ENCODE measurements at places on chromosomes 12 and 14. TPM values are rescaled to one million over a fixed set of nuclear protein-coding genes. Genes with fewer than 3 reads are reported as not detected.

- peak within 1 kb of the TSS; percentile 89 for H3K27ac ChIP-seq
- peaks cover 32% of the 10 kb centered on the region for H3K4me1 ChIP-seq
- H3K27me3 ChIP-seq = no peaks in the 10 kb centered on the region
- peak within 1 kb of the TSS; percentile 85 for H3K4me3 ChIP-seq
- H3K36me3 ChIP-seq = peaks cover 21% of the 10 kb centered on the region
These were observed at the start of gene ARL6IP4 for GRCh38 chr12:122980183-122981035. Gene ARL6IP4, plus strand, starts transcription at chr12:122980681. Its CDS starts 459 bp downstream, at chr12:122981140.

The SMCO2 gene
- total RNA-seq = not detected

DNA sequence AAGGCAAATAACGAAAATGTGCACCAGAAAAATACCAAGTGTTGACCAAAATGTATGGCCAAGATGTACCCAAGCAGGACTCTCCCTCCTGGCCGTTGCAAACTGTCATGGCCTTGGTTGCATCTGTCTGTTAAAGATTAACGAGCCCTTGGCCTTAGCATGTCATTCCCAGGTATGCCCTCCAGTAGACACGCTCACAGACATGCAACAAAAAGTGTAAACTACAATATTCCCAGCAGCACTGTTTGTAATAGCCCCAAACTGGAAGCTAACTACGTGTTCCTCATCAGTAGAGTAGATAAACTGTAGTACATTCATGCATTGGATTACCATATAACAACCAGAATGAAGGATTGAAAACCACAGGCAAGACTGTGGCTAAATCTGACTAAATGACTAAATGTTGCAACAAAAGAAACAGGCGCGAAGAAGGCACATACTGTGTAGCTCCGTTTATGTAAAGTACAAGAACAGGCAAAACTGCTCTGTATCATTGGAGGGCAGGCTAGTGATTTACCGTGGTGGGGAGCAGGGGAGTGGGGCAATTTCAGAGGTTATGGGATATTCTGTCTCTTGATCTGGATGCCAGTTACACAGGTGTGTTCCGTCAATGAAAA lies 232.8 kb upstream of the DIO3 start:
- peaks cover 6% of the 10 kb centered on the region for H3K27me3 ChIP-seq
- H3K4me1 ChIP-seq = no peaks in the 10 kb centered on the region

- DNase-seq = no peak
- H3K27ac ChIP-seq = no peak overlapping the region
- H3K4me3 ChIP-seq = no peak overlapping the region
These were observed 746.6 kb downstream of the VRK1 start for GRCh38 chr14:97543816-97544215.

DNA sequence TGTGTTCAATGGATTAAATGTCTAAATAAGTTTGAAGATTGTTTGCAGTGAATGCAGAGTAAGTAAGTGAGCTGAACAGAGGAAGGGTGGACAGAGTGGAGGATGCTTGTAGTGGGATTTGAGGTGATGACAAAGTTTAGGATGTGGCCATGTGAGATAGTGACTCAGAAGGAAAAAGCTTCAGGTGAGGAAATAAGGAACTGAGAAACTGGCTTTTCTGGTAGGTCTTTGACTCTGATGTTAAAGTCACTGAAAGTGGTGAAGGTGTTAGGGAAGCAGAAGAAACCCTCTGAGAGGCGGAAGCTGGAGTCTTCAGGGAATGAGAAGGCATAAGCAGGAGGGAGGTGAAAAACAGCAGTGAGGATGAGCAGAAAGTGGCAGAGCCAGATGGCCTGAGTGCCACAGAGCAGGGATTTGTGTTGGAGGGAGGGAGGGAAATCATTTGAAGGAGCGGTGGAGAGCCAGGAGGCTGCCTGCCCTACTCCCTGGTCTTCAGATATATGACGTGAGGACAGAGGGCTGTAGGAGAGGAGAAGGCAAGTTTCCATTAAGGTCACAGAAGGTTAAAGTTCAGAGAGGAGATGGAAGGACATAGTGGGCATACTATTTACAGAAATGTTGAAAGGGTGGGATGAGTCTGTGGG lies 24.8 kb downstream of the RGS6 start:
- H3K36me3 ChIP-seq = no peaks in the 10 kb centered on the region
- H3K4me1 ChIP-seq = no peaks in the 10 kb centered on the region
- H3K27ac ChIP-seq = no peak overlapping the region
- no peak overlapping the region for H3K4me3 ChIP-seq
- H3K27me3 ChIP-seq = no peaks in the 10 kb centered on the region

- H3K4me3 ChIP-seq = no peak overlapping the region
- DNase-seq = no peak
- H3K36me3 ChIP-seq = no peaks in the 10 kb centered on the region
- no peaks in the 10 kb centered on the region for H3K4me1 ChIP-seq
- H3K27me3 ChIP-seq = peaks cover 3% of the 10 kb centered on the region
These were observed 52.6 kb upstream of the RIC8B start for GRCh38 chr12:106721915-106722314.

- H3K27ac ChIP-seq = no peak overlapping the region
- peaks cover 17% of the 10 kb centered on the region for H3K4me1 ChIP-seq
- H3K27me3 ChIP-seq = no peaks in the 10 kb centered on the region
- peak; percentile 11 for DNase-seq
These were observed 207.2 kb downstream of the ZFP36L1 start for GRCh38 chr14:68585690-68586089.

DNA sequence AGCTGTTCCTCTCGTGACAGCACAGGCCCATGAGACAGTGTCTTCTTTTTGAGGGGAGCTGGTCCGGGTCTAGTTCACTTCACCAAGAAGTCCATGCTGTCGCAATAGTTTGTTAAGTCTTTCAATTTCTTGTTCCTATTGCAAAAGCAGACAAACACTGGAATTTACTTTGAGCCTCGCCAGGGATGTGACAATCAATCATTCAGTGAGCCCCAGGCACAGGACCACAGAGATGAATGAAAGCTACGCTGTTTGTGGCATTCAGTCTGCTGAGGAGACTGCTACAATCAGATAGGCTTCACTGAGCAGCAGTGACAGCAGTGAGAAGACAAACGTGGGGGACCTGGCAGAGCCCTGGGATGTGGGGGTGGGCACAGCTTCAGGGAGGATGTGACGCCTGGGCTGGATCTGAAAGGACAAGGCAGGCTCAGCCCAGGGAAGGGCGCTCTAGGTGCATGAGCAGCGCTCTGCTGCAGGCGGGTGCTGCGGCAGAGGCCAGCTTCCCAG lies 35.5 kb downstream of the TCTN1 start:
- H3K27me3 ChIP-seq = no peaks in the 10 kb centered on the region
- no peak overlapping the region for H3K27ac ChIP-seq
- peaks cover 1% of the 10 kb centered on the region for H3K36me3 ChIP-seq
- H3K4me3 ChIP-seq = no peak overlapping the region
- no peak for DNase-seq
- H3K4me1 ChIP-seq = peaks cover 2% of the 10 kb centered on the region

- no peak overlapping the region for H3K4me3 ChIP-seq
- no peak overlapping the region for H3K27ac ChIP-seq
- DNase-seq = no peak
- H3K4me1 ChIP-seq = peaks cover 13% of the 10 kb centered on the region
These were observed 95.0 kb downstream of the TGFB3 start for GRCh38 chr14:75886636-75887348.

The PROX2 gene
- total RNA-seq = not detected

- H3K4me3 ChIP-seq = no peak overlapping the region
- H3K27ac ChIP-seq = no peak overlapping the region
- no peaks in the 10 kb centered on the region for H3K36me3 ChIP-seq
- H3K4me1 ChIP-seq = peaks cover 4% of the 10 kb centered on the region
- H3K27me3 ChIP-seq = peaks cover 51% of the 10 kb centered on the region
- no peak for DNase-seq
These were observed 2.2 kb upstream of the PTGDR start for GRCh38 chr14:52265253-52265652.

- H3K4me3 ChIP-seq = no peak overlapping the region
- peaks cover 17% of the 10 kb centered on the region for H3K36me3 ChIP-seq
- H3K27ac ChIP-seq = no peak overlapping the region
- DNase-seq = no peak
These were observed 17.9 kb downstream of the WASHC3 start for GRCh38 chr12:102043928-102044327.

The NOS1 gene
- not detected for total RNA-seq

The OASL gene
- under 0.01 TPM for total RNA-seq

GRCh38 chr14:30142216-30142615 lies 214.6 kb upstream of the PRKD1 start:
- no peak for DNase-seq
- no peaks in the 10 kb centered on the region for H3K4me1 ChIP-seq
- no peaks in the 10 kb centered on the region for H3K27me3 ChIP-seq
- no peaks in the 10 kb centered on the region for H3K36me3 ChIP-seq

GRCh38 chr12:11723993-11724392 lies 74.5 kb downstream of the ETV6 start:
- no peaks in the 10 kb centered on the region for H3K36me3 ChIP-seq
- no peaks in the 10 kb centered on the region for H3K27me3 ChIP-seq
- peak; percentile 52 for DNase-seq
- no peak overlapping the region for H3K27ac ChIP-seq
- H3K4me1 ChIP-seq = peaks cover 22% of the 10 kb centered on the region
- no peak overlapping the region for H3K4me3 ChIP-seq

The OR9K2 gene
- total RNA-seq = not detected

DNA sequence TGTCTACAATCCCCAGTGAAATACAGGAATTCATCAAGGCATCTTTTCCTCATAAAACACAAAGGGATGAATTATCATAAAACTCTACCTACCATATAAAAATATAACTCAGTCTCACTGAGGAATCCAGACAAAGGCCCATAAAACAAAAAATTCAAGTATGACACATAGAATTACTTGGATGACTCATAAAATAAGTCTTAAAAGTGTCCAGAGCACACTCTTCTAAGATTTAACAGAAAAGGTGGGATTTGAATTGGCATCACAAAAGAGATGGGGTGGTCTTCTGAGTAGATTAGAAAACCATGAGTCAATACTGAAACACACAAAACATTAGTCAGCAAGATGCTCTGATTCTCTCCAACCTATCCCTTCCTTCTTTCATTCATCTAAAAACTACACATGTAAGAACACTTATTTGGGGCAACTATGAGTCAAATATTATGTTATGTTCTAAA lies 202.7 kb upstream of the GARIN6 start:
- no peak overlapping the region for H3K27ac ChIP-seq
- no peak overlapping the region for H3K4me3 ChIP-seq
- H3K36me3 ChIP-seq = no peaks in the 10 kb centered on the region
- H3K4me1 ChIP-seq = no peaks in the 10 kb centered on the region
- no peaks in the 10 kb centered on the region for H3K27me3 ChIP-seq

- no peak overlapping the region for H3K4me3 ChIP-seq
- H3K27me3 ChIP-seq = no peaks in the 10 kb centered on the region
- no peaks in the 10 kb centered on the region for H3K36me3 ChIP-seq
- H3K4me1 ChIP-seq = peaks cover 21% of the 10 kb centered on the region
- peak; percentile 78 for DNase-seq
- H3K27ac ChIP-seq = peak overlapping the region; percentile 18
These were observed 141.3 kb downstream of the TSPAN9 start for GRCh38 chr12:3218228-3219171.

The PCBP2 gene
- 190 TPM for total RNA-seq

DNA sequence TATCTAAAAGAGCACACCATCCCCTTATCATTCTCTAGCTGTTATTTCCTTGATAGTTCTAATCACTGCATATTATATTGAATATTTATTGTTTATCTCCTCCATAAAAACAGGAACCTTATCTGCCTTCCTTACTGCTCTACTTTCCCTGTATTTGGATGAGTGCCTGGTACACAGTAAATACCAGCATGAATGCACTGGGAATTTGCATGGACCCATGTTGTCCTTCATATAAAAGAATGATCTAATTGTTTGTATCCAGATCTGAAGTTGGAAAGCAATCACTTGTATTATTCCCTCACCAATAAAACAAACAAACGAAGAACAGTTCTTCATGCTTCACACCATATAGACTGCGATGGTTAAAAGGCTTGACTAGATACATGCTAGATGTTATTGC lies 15.3 kb upstream of the CNOT2 start:
- no peak overlapping the region for H3K27ac ChIP-seq
- H3K4me1 ChIP-seq = no peaks in the 10 kb centered on the region
- H3K4me3 ChIP-seq = no peak overlapping the region
- H3K36me3 ChIP-seq = no peaks in the 10 kb centered on the region
- H3K27me3 ChIP-seq = no peaks in the 10 kb centered on the region

The HELB gene
- total RNA-seq = 3.6 TPM

The KCNK10 gene
- not detected for total RNA-seq

DNA sequence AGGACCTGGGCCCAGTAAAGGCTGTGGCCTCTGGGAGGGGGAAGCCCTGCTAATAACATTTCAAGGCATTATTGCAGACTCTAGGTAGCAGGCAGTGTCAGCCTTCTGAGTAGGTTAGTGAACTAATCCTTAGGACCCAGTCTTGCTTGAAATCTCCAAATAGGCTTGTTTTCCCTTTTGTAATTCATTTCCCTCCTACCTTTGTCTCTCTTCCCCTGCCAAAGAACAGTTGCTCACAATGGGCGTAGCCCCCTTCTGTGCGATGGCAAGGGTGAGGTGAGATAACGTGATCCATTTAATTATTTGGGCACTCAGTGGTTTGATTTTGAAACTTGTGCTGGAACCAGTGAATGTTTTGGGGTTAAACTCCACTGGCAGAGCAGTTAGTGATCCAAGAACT lies 10.9 kb downstream of the PELI2 start:
- H3K36me3 ChIP-seq = no peaks in the 10 kb centered on the region
- H3K4me1 ChIP-seq = peaks cover 19% of the 10 kb centered on the region
- no peak overlapping the region for H3K4me3 ChIP-seq
- H3K27ac ChIP-seq = no peak overlapping the region
- no peak for DNase-seq
- H3K27me3 ChIP-seq = no peaks in the 10 kb centered on the region

DNA sequence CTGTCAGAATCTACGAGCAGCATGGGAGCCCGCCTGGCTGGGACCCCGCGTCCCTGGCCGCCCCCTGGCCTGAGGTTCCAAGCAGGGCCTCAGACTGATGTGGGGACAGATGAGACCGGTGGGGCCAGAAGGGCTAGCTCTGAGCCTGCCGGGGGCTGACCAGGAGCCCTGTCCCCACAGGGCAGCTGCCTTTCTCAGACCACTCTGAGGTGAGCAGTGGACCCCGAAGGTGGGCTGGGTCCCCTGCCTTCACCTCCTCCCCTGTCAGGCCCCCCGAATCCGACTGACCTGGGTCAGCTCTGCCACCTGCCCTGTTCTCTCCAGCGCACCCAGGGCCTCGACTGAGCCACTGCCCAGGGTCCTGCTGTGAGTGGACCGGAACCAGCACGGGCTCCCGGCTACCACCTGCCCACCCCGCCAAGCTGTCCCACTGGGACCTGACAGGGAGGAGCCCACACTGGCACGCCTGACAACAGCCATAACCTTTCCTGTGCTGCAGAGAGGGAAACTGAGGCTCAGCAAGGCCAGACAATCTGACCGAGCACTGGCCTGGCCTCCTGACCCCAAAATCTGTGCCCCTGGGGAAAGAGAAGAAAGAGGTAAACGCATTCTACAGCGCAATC lies 29.7 kb upstream of the TMEM179 start:
- peaks cover 17% of the 10 kb centered on the region for H3K27me3 ChIP-seq
- no peaks in the 10 kb centered on the region for H3K36me3 ChIP-seq
- no peak overlapping the region for H3K4me3 ChIP-seq
- H3K4me1 ChIP-seq = no peaks in the 10 kb centered on the region
- no peak for DNase-seq
